ENCODE measurements at places on chromosomes 5 and 9.

DNA sequence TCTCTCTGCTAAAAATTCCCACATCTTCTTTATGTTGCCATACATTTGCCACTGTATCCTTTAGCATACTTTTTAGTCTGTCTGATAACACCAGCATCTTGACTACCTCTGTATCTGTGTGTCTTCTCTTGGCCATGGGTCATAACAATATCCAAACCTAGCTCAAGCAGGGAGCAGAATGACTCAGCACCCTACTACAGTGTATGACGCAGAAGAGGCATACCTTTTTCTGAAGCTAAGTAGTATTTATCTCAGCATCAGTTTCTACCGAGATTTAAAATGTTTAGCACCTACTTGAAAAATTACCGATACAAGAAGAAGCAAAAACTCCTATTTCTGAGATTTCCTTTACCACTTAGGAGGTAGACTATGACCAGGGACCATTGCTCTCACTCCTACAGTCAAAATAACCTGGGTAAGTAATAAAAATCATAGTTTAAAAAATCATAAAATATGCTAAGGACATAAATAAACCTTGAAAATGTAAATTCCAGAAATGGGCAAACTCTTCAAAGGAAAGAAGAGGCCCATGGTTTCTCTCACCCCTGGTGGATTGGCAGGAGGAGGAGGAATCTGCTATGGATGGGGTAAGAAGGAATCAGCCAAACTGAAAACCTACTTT lies 286.5 kb downstream of the MAST4 start:
- no peak for DNase-seq

- DNase-seq = no peak
Observed at GRCh38 chr5:139004374-139005307, 129.5 kb upstream of the LRRTM2 start.

DNA sequence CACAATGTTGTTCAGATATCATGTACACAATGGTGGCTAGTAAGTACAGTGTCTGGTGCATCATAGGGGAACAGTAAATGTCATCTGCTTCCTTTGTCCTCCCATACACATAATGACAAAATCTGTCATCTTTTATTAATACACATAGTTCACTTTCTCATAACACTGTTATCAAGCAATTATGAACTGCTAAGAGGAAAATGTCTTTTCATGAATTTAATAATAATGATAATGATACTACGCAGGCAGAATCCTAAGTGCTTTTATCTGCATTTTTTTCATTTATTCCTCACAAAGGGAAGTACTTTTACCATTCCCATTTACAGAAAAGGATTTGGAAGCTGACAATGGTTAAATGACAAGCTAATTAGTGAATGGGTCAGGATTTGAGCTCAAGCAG lies 35.7 kb downstream of the DPYSL3 start:
- no peak for DNase-seq

GRCh38 chr9:22643541-22643940 lies 196.9 kb downstream of the DMRTA1 start:
- no peak for DNase-seq

DNA sequence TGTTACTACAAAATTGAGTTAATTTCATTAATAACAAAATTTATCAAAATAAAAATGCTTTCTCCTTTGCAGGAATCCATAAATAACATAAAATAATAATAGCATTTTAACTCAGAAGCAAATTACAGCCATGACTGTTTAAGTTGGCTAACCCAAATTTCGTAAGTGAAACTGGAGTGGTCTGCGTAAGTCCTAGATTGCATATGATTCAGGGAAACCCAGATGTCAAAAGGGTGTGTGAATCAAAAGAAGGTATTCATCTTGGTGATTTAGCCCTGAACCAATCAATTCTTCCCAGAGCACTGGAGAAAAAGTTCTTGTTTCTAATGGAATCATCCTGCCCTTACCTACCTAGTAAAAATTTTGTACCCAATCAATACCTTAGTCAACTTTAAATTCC lies 547.6 kb downstream of the RAB3C start:
- no peak for DNase-seq

GRCh38 chr5:124812771-124813358 lies 66.4 kb upstream of the ZNF608 start:
- DNase-seq = no peak
